ENCODE measurements at places on chromosomes 12 and 14.

DNA sequence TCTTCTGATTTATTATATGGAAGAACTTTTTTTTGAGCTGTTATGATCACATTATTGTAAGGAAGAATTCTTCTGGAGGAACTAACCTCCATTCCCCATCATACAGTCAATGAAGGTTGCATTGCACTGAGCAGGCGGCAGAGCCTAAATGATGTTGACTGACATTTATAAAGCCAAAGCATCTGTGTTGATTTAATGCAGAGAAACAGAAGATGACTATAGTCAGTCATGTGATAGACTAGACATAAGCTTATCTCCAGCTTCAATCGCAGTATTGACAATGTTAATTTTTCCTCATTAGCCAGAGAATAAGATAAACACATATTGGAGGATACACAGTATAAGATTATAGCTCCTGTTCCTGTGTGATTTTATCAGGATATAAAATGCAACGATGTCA lies 82.0 kb downstream of the PRICKLE1 start:
- DNase-seq: no peak

DNA sequence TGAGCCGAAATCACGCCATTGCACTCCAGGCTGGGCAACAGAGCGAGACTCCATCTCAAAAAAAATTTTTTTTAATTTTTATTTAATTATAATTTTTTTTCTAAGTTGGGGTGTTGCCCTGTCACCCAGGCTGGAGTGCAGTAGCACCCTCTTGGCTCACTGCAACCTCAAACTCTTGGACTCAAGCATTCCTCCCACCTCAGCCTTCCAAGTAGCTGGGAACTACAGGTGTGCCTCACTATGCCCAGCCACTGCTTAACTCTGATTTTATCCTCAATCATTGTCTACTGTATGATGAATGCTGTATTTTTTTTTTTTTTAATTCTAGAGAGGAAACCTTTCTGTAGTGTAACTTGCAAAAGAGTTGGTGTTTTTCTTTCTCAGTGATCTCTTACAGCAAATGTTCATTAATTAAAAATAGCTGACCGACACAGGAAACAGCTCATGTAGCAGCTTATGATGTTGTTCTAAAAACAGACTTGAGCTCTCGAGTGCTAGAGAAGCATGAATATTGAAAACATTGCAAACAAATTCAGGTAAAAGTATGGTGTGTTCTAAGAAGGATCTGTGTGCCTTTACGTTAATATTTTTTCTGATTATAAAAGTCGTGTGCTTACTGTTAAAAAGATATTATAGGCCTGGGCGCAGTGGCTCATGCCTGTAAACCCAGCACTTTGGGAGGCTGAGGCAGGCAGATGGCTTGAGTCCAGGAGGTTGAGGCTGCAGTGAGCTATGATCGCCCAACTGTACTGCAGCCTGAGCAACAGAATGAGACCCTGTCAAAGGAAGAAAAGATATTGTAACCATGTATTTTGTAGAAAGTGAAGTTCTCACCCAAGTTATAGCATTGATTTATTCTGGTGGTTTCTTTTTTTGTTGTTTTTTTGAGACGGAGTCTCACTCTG lies 68.9 kb downstream of the FGD4 start:
- no peak for DNase-seq

- DNase-seq: no peak
Observed at GRCh38 chr12:127984386-127985055, 282.4 kb upstream of the TMEM132C start.

- no peak for DNase-seq
Observed at GRCh38 chr12:132513458-132514135, 23.6 kb downstream of the FBRSL1 start.

GRCh38 chr14:55085060-55085660 lies 33.7 kb downstream of the MAPK1IP1L start:
- DNase-seq: no peak

DNA sequence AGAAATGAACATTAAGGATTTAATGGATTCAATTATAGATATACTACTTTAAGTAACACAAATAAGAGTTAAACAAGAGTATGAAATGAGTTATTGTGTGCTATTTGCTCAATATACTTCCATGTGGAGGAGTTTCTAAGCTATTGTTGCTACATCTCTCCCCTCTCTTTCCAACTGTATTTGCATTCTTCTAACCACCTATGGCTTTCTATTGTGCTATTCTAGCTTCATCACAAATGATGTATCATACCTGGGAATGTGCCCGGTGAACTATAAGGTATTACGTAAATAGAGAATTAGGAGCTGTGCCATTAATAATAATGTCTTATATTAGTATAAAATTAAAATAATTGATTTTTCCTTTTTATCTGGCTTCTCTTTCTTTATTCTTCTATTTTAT lies 87.1 kb upstream of the PLEKHG7 start:
- DNase-seq: no peak

DNA sequence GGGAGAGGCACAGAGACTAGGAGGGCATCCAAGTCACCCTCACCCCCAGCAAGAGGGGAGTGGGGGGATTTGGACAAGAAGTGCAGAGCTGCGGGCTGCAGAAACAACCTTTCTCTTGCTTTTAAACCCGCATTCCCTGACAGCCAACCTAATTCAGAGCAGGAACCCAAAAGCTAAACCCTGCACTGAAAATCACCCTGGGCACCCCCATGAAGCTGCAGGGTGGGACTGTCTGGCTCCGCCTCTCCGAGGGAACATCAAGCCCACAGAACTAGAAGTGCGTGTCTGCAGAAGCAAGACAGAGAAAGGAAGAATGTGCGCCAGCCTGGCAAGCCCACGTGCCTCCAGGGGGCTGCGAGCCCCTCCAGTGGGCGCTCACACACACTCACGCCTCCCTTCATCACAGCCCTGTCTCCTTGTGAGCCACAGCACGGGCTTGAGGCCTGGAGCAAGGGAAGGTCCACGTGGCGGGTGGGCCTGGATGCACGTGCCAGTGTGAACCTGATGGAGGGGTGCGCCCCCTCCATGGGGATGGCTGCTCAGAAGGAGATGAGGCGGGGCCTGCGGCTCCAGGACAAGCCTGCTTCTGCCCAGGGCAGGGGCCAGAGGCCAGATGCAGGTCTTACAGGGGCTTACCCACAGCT lies 27.8 kb upstream of the PNMA1 start:
- DNase-seq: no peak

DNA sequence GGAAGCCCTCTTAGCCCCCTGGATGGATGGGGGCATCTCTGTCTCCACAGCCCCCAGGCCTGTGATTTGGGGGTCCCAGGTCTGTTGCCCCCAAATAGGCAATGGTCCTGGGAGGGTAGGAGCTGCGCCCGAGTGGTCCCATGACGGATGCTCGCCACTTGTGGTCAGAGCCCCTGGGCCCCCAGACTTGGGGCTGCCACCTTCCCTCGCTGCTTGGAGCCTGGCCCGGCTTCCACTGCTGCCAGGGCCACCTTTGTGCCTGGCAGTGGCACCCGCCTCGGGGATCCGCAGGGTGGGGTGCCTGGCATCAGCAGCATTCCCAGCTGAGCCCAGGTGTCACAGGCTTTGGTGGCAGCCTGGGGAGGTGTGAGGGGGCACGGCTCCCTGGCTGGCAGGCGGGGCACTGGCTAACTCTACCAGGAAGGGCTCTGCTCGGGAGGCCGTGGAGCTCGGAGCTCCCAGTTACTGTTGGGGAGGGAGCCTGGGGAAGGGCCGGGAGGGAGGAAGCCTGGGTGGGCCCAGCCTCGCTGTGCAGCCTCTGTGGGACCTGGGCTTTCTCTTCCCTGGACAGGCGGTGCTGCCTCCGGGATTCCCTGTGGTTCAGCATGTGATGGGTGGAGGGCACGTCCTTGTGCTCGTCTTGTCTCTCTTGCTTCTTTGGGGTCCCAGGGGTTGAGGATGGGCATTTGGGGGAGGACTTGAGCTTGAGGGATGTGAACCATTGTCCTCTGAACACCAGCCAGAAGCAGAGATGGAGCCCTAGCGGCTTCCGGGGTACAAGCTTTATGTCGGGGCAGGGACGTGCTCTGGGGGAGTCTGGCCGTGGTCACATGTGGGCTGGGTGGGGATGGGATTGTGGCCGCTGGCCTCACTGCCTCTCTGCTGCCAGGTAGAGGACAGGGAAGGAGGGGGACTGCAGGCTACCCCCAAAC lies 5.4 kb downstream of the KIF26A start:
- DNase-seq: no peak

DNA sequence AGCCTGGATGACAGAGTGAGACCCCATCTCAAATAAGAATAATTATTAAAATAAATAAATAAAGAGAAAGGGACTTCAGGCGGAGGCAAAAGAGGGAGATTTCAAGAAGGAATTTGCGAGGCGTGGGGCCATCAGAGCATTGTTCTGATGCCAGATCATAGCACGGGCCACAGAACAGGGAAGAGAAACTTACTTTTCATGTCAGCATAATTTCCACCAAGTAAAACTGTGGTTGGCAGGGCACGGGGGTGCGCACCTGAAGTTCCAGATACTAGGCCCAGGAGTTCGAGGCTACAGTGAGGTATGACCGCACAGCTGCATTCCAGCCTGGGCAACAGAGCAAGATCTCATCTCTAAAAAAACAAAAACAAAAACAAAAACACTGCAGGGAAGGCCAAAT lies 11.0 kb upstream of the PLBD1 start:
- no peak for DNase-seq

GRCh38 chr12:122265886-122266229 lies 436 bp downstream of the VPS33A start:
- peak; percentile 23 for DNase-seq

GRCh38 chr14:35495278-35495677 lies 38.7 kb upstream of the INSM2 start:
- no peak for DNase-seq

DNA sequence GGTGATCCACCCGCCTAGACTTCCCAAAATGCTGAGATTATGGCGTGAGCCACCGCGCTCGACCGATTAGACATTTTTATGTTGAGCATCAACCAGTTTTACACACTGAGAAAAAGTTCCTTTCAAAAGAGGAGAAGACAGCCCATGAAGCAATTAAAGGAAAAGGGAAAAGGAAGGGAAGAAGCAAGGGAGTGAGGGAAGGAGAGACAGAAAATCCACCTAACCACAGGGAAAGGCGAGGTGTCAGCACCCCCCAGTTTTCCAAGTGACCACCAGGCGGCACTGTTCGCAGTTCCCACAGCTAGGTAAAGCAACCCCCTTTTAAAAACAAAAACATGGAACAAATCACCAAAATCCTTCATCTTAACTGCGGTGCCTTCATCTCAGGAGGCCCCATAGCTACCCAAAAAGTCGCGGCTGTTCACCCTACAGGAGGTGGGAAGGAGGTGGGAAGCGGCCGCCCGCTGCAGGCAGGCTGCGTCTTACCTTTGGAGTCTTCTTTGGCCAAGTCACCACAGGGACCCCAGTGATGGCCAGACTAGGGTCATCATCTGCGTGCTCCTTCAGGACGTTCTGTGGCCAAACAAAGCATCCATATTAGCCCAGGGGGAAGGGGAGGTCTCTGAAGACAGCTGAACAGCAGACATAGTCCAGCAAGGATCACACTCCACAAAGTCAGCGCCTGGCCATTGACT lies 86.6 kb downstream of the KDM2B start:
- DNase-seq: peak; percentile 8

- DNase-seq: no peak
Observed at GRCh38 chr12:22899184-22899583, 274.2 kb downstream of the ETNK1 start.

DNA sequence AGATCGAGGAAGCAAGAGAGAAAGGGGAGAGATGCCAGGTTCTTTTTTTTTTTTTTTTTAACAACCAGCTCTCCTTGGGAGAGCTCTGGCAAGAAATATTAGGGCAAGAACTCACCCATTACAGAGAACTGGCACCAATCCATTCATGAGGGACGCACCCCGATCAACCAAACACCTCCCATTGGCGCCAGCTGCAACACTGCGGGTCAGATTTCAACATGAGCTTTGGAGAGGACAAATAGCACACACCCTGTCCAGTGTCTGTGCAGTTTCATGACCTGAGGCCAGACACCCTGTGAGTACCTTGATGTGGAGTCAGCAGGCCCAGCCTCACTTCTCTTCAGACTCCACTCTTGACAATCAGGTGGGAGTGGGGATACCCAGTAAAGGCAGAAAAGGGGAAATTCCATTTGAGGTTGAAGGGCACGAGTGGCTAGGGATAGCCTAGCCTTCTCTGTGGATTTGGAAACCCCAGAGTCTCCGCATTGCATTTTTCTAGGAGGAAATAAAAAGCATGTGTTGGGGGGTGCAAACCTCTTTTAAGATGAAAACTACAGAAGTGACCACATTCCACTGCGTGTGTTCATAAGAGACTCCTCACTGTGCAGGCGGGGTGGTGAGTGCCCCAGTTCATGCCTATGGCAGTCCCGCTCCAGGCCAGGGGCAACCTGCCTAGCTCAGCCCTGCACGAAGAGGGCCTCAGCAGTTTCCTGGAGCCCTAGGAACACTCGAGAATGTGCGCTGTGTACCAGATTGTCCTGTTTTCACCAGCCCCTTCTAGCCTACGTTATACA lies 42.4 kb upstream of the GPATCH2L start:
- no peak for DNase-seq

DNA sequence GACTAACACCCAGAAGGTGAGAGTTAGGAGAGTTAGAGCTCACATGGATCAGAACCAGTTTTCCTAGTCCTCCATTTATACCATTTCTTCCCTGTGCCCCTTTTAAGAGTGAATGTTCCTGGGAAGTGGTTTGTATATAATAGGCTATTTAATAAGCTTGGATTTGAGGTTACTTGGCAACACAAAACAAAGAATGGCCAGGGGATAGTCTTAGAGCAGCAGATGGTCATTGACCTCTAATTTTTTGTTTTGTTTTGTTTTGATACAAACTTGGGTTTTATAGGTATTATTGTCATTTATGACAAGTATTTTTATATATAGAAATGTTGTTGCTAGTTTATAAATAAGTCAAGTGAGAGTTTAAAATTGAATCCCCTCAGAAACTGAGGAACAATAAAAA lies 35.8 kb downstream of the VEZT start:
- DNase-seq: no peak

GRCh38 chr12:65944637-65945036 lies 120.4 kb downstream of the HMGA2 start:
- DNase-seq: no peak

DNA sequence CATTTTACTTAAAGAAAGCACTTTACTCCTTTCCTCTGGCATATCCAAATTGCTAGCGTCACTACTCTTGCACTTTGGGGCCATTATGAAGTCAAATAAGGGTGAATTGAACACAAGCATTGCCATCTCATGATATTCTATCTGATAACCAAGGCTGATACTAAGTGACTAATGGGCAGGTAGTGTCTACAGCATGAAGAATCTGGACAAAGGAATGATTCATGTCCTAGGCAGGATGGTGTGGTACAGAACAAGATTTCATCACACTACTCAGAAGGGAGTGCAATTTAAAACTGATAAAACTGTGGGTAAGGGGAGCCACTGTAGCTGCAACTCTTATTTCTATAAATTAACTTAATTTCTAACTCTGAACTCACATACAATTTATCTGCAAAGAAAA lies 7.7 kb upstream of the SLC6A15 start:
- DNase-seq: no peak

GRCh38 chr12:13566292-13566691 lies 369.8 kb downstream of the EMP1 start:
- no peak for DNase-seq

GRCh38 chr12:104248444-104248843 lies 32.9 kb downstream of the TXNRD1 start:
- DNase-seq: no peak

Measured in stimulated activated CD4-positive, alpha-beta T cell treated with anti-CD3 and anti-CD28 coated beads, Interleukin-1b, Interleukin-23, amount 100 ng/mL, for 1 hour (primary cell).